Fibroblast of the conjunctiva (primary cell): ENCODE measurements at places on chromosomes 5 and 9.

DNA sequence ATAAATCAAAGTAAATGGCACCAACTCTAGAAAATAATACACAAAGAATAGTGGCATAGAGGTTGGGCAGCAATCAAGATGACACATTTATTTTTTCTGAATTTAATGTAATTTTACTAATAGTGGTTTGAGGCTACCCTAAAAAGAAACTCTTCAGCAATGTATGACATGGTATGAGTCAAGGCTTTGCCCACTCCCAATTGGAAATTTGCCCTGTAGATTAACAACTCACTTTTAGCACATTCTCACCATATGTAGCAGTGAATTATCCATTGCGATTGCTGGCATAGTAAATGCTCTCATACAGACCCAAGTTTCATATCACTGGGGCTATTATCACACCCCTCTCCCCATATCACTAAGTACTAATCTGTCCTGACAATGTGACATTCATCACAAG lies 832.1 kb upstream of the ZNF608 start:
- DNase-seq, result no peak

DNA sequence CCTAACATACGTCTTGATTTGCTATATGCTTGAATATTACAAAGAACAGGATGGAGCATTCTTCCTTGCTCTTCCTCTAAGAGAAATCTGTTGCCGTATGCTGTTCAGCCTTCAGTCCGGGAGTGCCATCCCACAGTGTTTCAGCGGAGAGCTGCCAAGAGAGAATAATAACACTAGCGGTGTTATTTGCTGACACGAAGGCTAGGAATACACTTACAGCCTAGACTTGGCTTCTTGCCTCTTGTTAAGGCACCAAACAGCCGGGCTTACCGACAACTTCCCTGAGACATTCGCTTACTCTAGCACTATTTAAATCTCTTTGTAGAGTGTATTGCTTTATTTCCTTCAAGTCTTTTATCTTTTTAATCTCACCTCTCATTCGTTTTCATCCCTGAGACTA lies 31.4 kb downstream of the KCTD16 start:
- no peak for DNase-seq

- DNase-seq, result no peak
Observed at GRCh38 chr5:88452820-88453219, 184.2 kb upstream of the TMEM161B start.

- peak; percentile 84 for DNase-seq
Observed at GRCh38 chr9:128553728-128554127, 1.3 kb downstream of the SPTAN1 start.

GRCh38 chr9:109238655-109239054 lies 71.6 kb upstream of the FRRS1L start:
- DNase-seq, result no peak

DNA sequence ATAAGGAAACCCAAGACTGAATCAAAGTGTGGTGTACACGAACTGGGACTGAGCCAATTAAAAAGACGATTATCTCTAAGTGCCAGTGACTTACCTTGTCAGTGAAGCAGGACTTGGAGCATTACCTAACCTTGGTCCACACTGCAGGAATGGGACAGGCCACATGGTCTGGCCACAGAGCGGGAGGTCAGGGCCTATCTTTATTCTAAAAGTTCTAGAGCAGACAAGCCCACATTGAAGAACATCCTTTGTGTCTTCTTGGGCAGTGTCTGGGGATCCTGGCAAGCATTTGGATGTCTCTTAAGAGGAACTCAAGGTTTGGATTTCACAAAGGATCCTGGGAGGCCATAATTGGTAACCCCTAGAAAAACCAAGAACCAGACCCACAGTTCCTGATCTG lies 16.5 kb downstream of the SPRY4 start:
- no peak for DNase-seq

DNA sequence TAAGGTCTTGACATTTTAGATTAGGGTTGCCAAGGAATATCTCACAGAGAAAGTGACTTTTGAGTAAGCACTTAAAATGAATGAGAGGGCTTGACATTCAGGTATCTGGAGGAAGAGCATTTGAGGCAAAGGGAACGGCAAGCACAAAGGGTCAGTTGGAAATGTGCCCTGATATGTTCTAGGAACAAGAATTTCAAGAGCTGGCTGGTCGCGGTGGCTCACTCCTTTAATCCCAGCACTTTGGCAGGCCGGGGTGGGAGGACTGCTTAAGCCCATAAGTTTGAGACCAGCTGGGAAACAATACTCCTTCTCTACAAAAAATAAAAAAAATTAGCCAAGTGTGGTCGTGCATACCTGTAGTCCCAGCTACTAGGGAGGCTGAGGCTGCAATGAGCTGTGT lies 16.5 kb downstream of the KIAA1958 start:
- DNase-seq, result no peak

GRCh38 chr5:149421834-149422233 lies 42.7 kb upstream of the IL17B start:
- no peak for DNase-seq

DNA sequence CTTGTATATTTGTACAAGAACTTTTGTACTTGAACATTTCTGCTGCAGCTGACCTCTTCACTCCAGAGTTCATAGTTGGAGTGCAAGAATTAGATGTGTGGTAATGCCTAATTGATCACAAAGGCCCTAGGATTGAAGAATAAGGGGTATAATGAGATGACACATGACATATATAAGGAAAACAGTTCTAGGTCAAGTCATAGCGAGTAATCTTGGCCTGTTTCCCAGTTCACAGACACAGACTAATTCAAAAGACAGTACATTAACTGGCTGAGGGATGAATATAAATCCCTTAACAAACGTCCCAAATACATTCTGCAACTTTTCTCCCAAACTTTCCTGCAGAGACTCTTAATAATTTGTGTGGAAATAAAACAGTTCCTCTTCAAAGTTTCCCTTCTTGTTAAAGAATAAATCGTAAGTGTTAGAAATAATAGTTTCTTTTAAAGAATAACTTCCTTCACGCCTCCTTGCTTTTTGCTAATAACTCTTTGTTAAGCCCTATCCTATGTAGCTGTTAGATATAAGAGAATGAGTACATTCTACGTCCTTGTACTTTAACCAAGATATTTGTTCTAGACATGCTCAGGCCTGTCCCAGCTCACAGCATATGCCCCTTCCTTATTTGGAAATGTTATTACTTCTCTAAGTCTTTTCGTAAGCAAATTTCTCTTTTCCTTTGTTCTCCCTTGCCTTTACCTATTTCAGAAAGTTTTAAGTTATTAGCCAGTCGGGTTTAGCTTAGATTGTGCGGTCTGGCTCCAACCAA lies 556.4 kb upstream of the CTNND2 start:
- DNase-seq, result no peak

- no peak for DNase-seq
Observed at GRCh38 chr9:5466005-5466404, 15.7 kb downstream of the CD274 start.

DNA sequence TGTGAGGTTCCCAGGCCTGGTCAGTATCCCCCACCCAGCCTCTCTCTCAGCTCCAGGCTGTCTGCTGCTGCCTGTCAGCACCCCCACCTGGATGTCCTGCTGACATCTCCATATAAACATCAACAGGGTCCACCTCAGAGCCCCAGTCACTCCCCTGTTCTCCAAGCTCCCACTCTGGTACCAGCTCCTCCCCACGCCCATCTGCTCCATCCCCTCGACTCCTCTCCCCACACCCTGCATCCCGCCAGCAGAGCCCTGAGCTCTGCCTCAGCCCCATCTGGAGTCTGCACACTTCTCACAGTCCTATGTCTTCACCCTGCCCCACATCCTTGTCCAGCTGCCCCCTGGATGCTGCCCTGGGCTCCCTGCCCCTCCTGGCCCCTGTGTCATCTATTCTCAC lies 67.7 kb upstream of the LRRTM2 start:
- no peak for DNase-seq

DNA sequence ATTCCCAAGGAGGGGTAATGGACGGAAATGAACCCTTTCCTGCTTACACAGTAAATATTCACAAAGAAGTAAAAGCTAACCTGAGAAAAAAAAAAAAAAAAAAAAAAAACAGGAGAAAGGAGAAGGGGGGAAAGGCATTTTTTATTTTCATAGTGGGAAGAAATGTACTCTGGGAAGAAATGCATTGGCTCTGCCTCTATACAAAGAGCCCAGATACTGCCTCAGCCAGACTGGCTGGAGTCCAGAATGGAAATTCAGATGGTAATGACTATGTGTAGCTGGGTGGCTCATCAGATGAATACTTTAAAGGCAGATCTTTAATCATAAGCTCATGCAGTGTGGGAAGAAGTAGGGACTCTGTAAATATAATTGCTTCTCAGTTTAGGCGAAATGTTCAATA lies 124.9 kb upstream of the ZNF608 start:
- DNase-seq, result no peak

- DNase-seq, result no peak
Observed at GRCh38 chr5:93208141-93208751, 372.8 kb downstream of the NR2F1-AS1 start.

- no peak for DNase-seq
Observed at GRCh38 chr9:6917162-6917561, 159.4 kb downstream of the KDM4C start.

DNA sequence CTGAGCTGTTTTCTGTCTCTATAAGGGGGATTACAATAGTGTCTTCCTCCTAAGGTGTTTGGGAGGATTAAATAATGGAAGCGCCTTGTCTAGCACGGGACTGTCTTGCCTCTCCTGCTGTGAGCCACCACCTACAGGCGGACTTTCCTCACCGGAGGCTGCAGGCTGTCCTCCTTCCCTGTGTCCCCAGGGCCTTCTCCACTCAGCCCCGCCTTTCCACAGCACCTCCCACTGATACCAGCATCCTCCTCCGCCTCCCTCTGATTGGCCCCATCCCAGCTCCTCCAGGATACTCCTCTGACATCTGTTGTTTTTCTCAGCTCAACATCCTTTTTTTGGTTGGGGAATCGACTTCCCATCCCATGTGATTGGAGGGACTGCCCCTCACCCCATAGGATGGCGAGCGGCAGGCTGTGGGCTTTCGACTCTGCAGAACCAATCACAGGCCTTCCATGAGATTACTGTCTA lies 851 bp upstream of the ZDHHC12 start:
- DNase-seq, result peak; percentile 40

DNA sequence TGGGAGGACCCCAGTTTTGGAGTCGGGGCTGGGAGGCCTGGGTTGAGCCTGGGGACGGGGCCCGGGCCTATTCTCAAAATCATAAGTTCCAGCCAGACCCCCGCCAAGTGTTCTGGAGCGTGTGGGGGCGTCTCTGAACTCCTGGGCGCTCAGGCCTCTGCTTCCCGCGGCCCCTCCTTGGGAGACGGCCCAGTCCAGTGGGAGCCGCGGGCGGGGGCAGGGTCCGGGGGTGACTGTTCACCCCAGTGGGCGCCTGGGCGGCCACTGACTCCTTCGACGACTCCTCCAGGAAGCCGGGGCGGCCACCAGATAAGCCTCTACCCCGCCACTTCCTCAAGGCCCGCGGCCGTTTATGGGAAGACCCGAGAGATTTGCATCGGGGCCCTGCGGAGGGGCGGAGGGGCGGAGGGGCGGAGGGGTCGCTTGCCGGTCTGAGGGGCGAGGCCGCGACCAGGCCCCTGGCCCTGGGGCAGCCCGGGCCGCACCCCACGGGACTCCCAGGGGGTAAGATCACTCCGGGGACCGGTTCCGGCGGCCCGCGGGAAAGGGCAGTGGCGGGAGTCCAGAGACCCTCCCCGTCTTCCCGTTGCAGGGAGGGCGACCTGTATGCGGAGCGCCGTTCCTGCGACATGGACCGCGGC lies 655 bp downstream of the TOR4A start:
- DNase-seq, result no peak

DNA sequence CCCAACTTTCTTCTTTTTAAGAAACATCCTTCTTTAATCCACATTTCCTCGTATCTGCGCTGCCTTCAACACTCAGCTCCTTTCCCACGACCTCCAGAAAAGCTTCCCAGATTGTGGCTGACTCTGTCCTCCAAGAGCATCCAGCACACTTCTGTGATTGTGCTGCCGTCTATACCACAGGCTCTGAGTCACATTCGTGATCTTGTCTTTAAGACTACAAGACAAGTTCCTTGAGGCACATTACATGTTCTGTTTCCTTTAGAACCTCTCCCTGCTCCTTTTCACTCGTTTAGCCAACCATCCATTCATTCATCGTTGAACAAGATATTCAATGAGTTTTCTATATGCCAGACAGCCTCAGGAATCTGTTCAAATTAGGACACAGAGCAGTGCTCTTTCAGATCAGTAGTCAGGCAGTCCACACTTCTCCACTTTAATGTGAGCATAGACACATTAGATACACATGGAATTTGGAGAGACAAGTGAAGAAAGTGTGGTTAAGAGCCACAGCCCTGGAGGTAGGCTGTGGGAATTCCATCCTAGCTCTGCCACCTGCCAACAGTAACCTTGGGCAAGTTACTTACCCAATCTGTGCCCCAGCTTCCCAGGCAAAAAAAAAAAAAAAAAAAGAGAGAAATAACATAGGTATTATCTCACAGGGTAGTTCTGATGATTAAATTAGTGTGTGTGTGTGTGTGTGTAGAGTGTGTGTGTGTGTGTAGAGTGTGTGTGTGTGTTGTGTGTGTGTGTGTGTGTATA lies 18.9 kb downstream of the WHRN start:
- DNase-seq, result no peak

DNA sequence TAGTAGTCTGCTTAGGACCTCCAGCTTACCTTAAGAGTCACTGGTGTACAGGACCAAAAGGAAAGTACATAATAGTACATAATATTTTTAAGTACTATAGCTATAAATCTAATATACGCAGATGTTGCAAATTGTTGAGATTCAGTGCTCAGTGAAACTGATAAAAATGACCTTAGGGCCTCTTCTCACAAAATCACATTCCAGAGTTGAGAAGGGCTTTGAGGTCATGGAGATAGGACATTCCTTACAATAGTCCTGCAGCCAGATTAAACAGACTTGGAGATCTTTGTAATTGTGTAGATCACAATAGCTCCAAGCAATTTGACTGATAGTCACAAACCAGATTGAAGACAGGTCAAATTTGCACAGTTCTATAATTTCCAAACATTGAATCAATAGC lies 37.7 kb upstream of the PCSK1 start:
- DNase-seq, result no peak

GRCh38 chr9:70403618-70404025 lies 10.8 kb downstream of the KLF9 start:
- DNase-seq, result no peak

- DNase-seq, result no peak
Observed at GRCh38 chr9:76257311-76257710, 136.9 kb downstream of the RFK start.

DNA sequence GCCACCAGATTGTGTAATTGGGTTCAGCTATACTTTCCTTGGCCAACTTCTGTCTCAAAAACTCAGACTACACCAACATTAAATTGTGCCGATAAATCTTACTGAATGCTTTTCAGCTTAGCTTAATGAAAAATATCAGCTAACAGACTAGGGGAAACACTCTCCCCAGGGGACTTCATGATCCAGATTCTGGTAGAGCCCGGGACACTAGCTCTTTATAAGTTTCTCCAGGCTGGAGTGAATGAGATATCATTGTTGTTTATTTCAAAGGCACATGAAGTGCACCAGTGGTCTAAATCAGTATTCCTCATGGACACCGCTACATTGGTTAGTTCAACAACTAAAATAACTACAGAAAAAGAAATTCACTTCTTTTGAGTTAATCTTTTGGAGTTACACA lies 10.5 kb upstream of the LHFPL2 start:
- DNase-seq, result no peak

- DNase-seq, result no peak
Observed at GRCh38 chr9:88044200-88044599, 69.9 kb upstream of the CDK20 start.

GRCh38 chr5:87836696-87837095 lies 424.0 kb upstream of the CCNH start:
- DNase-seq, result no peak
